Mammary epithelial cell (primary cell): ENCODE measurements at places on chromosomes 7 and 10. TPM values are rescaled to one million over a fixed set of nuclear protein-coding genes. Genes with fewer than 3 reads are reported as not detected.

DNA sequence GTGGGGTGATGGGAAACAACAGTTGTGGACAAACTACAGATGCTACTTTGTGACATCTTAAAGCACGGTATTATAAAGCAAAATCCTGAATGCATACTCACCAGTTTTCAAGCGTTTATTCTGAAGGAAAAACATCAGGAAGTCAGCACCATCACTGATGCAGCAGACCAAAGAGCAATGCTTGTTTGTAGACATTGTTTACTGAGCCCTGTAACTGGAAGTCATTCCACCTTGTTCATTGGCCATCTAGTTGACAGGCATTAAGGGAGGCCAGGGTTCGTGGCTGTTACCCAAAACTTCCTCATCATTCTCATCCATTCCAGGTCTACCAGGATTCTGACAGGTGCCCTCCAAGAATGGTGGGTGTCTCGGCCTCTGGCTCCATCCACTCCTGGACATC is 55.3 kb upstream of the FAM204A start:
- DNase-seq = no peak

- peak; percentile 24 for DNase-seq
These were observed 316.8 kb upstream of the NFE2L3 start for GRCh38 chr7:25835197-25835596.

GRCh38 chr10:15322356-15322755 is 48.7 kb downstream of the FAM171A1 start:
- no peak for DNase-seq

DNA sequence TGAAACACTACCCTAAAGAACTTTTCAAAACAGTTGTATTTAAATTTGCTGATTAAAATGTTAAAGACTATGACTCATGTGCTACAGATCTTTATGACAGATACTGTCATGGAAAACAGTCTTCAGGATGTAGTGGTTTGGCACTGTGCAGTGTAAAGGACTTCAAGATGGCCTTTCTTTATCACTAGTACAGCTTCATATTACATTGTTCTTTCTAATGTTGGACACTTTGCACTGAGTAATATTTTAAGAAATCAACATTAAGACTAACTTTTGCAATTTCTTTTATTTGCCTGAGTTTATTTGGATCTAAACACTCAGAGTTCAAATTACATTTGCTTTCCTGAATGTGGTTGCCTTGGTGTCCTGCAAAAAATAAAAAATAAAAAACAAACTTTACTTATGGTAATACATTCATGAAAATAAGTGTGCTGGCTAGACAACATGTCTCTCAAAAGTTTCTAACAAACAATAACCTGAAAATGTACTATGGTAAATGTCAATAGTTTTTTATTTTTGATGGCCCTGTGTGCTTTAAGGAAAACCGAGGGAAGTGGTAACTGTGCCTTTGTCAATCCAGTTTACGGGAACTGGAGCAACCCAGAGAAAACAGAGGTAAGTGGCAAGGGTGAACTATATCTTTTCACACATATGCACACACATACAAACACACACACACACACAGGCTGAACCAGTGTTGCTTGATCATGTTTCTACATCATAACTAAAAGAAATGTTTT is 85.9 kb upstream of the PLXDC2 start:
- DNase-seq = peak; percentile 17

- no peak for DNase-seq
These were observed 488.3 kb upstream of the NRP1 start for GRCh38 chr10:33822774-33823173.

DNA sequence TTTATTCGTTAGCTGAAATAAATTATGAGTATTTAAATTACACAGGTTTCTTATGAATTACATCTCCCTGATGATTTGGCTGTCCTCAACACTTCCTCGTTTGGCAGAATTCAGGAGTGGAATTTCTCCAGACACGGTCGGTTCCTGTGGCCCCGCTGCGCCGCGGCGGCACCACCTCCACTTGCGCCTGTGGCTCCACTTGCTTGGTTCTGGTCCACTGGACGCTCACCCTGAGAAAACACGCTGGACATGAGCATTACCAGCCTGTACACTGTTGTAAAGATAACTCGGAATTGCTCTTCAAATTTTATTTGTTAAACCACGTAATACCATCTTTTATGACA is 85.3 kb downstream of the ZNF33B start:
- DNase-seq = no peak

GRCh38 chr7:44460325-44460724 is 30.1 kb downstream of the NUDCD3 start:
- DNase-seq = peak; percentile 30

DNA sequence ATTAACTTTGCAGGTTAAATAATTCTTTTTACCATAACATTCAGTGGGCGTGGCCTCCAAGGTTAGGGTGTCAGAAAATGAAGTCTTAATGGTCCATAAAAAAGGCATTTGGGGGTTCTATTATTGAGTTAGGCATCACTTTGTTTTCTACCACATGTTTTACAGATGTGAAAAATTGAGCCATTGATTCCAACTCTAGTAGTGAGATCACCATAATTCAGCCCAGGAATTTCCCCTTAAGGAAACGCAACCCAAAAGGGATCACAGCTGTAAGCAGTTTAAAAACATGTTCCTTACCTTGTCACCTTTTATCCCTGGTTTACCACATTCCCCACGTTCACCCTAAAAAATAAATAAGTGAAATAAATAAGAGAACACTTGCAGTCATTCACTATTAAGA is 24.9 kb downstream of the COL28A1 start:
- DNase-seq = no peak

GRCh38 chr10:86979977-86980448 is 11.7 kb downstream of the ADIRF start:
- DNase-seq = no peak

- no peak for DNase-seq
These were observed 49.5 kb downstream of the WNT2 start for GRCh38 chr7:117273325-117273724.

GRCh38 chr7:98922392-98923187 is 44.3 kb downstream of the TRRAP start:
- DNase-seq = no peak

- DNase-seq = peak; percentile 32
These were observed 660 bp downstream of the ANKRD16 start for GRCh38 chr10:5888843-5889623.

DNA sequence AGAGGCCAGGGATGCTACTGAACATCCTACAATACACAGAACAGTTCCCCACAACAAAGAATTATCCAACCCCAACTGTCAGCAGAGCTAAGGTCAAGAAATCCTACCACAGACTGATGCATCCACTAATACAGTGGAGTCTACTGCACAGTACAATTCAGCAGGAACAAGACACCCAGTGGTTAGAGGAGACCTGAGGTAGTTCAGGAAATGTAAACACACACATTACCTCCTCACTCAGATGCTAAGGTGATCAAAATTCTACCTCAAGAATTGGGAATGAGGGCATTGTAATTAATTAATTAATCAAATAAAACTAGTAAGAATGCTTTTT is 91.4 kb downstream of the ZFAND4 start:
- DNase-seq = no peak

GRCh38 chr7:18053177-18053928 is 25.7 kb upstream of the PRPS1L1 start:
- peak; percentile 29 for DNase-seq

DNA sequence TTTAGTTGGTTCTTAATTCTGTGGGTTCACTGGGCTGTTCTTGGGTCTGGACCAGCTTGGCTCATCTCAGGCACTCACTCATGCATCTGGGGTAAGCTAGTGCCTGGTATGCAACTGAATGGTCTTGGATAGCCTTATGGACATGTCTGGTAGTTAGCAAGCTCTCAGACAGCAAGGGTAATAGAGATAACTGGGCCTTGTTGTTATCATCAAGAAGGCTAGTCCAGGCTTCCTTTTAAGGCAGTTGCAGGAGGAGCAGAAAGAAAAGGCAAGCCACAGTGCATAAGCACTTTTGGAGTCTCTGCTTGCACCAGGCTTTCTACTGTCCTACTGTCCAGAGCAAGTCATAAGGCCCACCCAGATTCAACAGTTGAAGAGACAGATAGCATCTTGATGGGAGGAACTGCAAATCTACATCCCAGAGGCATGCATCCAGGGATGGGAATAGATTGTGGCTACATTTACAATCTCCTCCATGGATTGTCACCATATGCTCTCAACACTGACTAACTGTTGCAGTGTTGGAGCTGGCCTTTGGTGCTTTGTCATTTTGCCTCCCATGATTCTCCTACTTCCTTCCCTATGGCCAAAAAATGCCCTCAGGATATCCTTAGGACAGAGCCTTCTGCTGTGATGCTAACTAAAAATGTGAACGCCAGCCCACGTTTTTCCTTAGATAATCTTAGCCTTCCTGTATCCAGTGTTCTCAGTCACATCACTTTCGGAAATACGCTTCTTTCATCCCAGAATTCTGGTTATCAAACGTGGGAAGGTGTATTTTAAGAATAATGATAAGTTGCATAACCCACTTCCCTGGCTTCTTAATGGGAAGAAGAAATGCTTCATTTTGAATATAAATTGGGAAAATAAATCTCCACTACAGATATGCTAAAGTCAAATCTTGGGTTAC is 3.6 kb downstream of the GIMAP4 start:
- no peak for DNase-seq

- DNase-seq = no peak
These were observed 7.4 kb upstream of the LAMB1 start for GRCh38 chr7:108010377-108010776.

DNA sequence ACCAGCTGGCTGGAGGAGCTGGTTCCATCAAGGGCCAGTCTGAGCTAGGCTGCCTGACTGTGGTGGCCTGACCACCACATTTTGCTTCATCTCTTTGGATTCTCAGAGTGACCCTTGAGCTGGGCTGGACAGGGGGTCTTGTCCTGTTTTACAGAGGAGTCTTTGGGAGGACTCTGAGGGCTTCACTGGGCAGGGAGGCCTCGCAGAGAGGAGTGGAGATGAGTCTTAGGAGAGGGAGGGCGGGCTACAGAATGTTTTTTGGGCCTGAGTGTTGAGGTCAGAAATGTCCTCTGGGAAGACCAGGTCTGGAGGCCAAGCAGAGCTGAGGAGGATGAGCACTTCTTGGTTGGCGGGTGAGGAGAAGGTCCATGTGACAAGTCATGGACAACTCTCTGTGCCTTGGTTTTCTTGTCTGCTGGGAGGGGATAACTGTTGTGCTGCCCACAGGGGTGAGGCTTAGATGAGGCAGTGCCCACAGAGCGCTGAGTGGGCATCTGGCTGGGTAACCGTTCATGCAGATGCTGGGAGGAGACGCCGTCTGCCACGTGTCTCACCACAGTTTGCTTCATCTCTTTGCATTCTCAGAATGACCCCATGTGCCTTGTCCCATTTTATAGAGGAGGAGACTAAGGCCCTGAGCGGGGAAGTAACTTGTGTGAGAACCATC is 9.4 kb downstream of the TSPAN15 start:
- no peak for DNase-seq

- no peak for DNase-seq
These were observed 32.8 kb downstream of the NOD1 start for GRCh38 chr7:30445770-30446169.

GRCh38 chr7:50456371-50457123 is 6.4 kb upstream of the FIGNL1 start:
- DNase-seq = no peak

GRCh38 chr10:110681023-110681681 is 37.0 kb downstream of the RBM20 start:
- no peak for DNase-seq

DNA sequence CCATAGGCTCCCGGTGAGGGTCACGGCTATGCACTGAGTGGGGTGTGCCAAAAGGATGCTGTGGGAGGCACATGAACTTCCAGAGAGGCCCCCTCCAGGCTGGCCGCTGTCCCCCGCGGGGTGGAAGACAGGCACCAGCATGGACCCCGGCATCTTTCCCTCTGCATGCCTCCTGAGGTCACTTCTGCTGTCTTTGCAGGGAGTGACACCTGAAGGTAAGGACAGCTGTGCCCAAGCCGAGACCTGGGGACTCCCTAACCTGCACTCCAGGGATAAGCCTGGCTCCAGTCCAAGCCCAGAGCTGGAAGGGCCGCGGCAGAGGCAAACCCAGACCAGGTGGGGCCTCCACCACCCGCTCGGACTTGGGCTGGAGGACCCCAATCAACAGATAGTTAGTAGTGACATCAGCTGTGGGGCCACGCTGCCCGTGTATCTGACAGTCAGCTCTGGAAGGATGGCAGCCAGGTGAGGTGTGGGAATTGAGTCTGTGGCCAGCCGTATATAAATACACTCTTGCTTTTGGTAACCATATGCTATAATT is 340.7 kb upstream of the MKI67 start:
- no peak for DNase-seq

DNA sequence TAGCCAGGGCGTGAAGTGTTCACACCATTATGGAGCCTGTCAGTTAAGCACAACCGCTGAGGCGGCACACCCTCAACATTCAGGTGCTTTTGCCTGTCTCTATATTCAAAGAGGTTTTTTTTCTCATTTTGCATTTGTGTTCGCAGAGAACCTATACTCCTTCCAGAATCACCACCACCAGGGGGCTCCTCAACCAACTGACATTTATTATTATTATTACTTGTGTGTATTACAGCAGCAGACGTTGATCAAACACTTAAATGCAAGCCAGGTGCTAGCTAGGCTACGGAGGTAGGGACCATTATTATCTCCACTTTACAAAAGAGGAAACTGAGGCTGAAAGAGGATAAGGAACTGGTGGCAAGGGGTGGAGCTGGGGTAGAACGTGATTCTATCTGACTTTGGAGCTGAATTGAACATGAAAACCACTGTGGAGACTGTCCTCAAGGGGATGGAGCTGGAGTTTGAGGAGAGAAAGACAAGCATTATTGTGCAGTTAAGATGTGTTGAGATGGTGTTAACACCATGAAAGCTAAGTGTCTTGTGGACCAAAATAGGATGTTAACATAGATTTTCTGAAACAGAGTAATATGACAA is 133.8 kb upstream of the PLXNA4 start:
- DNase-seq = peak; percentile 22

GRCh38 chr10:86254081-86254480 is 112.5 kb downstream of the GRID1 start:
- DNase-seq = no peak

- peak; percentile 41 for DNase-seq
These were observed 134.3 kb upstream of the TNRC18 start for GRCh38 chr7:5557920-5558401.

HMX2 gene
- total RNA-seq = not detected

SPDYE18 gene
- total RNA-seq = 0.33 TPM

POLR2J2 gene
- total RNA-seq = 4.2 TPM

SYT15 gene
- total RNA-seq = 0.68 and 0.83 TPM in 2 replicates

WNT2 gene
- total RNA-seq = not detected

NKX1-2 gene
- 4.4 and 6.1 TPM in 2 replicates for total RNA-seq

HOXA9 gene
- total RNA-seq = 19.9 and 25.1 TPM in 2 replicates

GPR146 gene
- total RNA-seq = 0.61 TPM in 1 of 2 replicates, not detected in the other

ABCB1 gene
- not detected in 2 replicates for total RNA-seq

OPN4 gene
- total RNA-seq = not detected

EGR2 gene
- 0.53 and 0.64 TPM in 2 replicates for total RNA-seq

FGFR2 gene
- 19.0 and 22.0 TPM in 2 replicates for total RNA-seq

BUD23 gene
- 36.0 TPM for total RNA-seq

PDE6C gene
- not detected for total RNA-seq

SPAM1 gene
- total RNA-seq = not detected in 2 replicates

CALHM1 gene
- total RNA-seq = not detected

SLC26A3 gene
- not detected for total RNA-seq

TRPV5 gene
- not detected in 2 replicates for total RNA-seq

TMEM176A gene
- not detected for total RNA-seq

THSD7A gene
- total RNA-seq = not detected in 2 replicates

TUBB8 gene
- total RNA-seq = not detected

CDK5 gene
- 12.3 TPM for total RNA-seq

PODXL gene
- 0.50 TPM for total RNA-seq
